ENCODE measurements at places on chromosomes 16 and 17.
A peak's percentile ranks its signal among the peaks of the same experiment; 100 is the strongest.

- no peak for DNase-seq
Observed at GRCh38 chr17:32878211-32878610, 1.3 kb upstream of the MYO1D start.

DNA sequence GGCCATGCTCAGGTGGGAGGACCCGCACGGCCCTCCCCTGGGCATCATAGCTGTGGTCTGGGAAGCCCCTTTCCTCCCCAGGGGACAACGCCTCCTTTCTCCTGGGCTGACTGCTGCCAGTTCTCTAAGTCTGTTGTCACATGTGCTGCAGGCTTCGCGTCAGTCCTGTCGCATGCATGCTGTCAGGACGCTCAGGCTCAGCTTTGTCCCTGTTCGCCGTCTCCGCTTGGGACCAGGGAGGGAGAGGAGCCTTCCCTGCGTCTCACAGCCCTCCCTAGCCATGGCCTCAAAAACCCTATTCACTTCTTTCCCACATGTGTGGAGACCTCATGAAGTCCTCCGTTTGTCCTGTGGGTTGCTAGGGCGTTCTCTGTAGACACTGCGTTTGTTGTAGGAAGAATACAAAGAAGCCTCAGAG lies 21.4 kb downstream of the LDHD start:
- no peak for DNase-seq

DNA sequence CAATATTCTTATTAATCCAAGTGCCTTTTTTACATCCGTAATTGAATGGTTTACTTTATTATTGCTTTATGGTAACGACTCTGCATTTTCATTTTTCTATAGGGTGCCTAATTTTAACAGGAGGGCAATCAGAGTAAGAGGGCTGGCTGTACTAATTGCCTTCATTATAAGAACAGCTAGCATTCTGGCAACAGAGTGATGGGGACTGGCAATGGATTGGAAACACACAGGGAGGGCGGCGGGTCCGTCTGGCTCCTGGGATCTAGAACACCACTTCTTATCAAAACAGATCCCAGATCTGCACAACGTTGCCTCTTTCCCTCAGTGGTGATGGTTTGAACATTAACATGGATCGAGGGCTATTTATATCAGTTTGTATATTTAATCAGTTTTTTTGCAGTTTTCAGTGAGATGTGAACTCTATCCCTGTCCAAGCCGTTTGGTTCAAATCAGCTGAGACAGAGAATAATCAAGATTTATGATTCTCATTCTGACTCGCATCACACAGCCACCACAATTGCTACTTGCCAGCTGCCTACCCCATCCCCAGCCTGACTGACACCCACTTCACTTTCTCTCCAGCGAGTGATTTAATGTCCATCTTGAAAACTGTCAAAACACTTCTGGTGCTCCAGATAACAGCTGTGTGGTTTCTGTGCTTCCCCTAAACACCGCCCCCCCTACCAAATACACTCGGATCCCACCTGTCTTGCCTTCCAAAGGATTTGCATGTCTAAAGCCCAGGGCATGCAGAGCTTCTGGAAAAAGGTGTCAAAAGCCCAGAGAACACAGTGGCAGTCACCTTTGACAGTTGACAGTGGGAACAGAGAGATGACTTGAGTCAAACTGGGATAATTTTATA lies 327.9 kb downstream of the HS3ST4 start:
- no peak for DNase-seq

GRCh38 chr17:1299552-1300370 lies 20.3 kb downstream of the TRARG1 start:
- DNase-seq = peak; percentile 28

GRCh38 chr17:39081851-39082250 lies 69.6 kb downstream of the PLXDC1 start:
- no peak for DNase-seq

- no peak for DNase-seq
Observed at GRCh38 chr16:49726155-49726554, 129.8 kb downstream of the ZNF423 start.

GRCh38 chr17:59004338-59005111 lies 102.2 kb downstream of the TRIM37 start:
- peak; percentile 67 for DNase-seq

DNA sequence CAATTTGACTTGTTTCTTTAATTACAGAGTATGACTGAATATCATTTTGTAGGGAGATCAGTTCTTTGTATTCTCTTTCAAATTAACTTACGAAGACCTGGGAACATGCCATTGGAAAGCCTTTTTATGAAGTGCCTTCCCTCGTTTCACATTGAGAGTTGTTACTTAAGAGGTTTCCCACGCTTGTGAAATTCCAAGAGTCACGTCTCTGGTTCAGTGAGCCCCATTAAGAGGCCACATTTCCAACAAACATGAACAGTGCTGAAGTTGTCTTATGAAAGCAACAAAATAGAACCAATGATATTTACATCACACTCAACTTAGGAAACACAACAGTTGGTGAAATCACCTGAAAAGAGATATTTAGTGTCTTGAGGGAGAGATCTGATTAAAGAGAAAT lies 334.1 kb downstream of the TOX3 start:
- no peak for DNase-seq

DNA sequence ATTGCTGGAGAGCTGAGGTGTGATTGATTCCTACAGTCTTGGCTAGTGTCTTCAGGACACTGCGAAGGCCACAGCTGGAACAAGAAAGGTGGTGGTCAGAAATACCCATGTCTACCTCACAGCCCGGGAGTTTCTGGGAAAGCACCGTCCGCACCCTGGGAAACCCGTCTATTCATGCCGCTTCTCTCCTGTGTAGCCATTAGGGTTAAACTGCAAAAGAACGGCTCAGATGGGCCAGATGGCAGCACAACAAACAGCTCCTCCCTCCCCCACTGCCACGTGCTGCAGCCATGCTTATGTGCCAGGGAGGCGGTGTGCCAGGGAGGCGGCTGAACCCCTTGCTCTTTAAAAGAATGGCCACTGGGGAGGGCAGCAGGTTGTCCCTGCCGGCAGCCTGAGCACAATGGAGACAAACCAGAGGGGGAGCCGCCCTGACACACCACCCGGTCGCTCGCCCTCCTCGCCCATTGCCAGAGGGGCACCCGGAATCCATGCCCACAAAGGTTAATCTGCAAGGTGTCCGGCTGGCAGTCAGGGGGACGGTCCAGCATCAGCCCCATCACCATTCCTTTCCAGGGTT lies 65.2 kb downstream of the CYTH1 start:
- DNase-seq = no peak

GRCh38 chr17:64084086-64084939 lies 45.6 kb downstream of the ERN1 start:
- peak; percentile 64 for DNase-seq

DNA sequence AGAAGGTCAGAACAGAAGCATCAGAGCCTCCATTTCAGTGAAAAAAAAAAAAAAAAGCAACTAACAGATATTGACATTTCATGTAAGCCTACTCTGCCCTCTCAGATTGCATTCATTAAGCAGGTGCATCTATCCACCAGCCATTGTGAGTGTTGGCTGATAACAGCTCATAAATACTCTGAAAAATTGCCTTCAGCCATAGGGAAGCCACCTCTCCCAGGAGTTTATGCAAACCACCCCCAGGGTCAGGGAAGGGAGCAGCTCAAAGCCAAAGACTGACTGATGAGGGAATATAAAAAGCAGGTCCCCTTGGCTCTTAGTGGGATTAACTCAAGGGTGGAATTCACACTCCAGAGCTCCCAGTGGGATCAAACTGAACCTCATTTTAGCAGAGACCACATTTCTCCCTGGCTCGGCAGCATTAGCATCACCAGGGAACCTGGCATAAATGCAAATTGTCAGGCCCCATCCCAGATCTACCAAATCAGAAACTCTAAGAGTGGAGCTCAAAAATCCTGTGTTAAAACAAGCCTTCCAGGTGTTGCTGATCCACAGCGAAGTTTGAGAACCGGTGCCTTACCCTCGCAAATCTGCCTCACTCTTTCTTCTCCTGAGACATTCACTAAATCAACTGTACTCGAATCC lies 14.2 kb downstream of the APOH start:
- DNase-seq = no peak

- DNase-seq = no peak
Observed at GRCh38 chr16:8948831-8949230, 14.9 kb downstream of the USP7 start.

DNA sequence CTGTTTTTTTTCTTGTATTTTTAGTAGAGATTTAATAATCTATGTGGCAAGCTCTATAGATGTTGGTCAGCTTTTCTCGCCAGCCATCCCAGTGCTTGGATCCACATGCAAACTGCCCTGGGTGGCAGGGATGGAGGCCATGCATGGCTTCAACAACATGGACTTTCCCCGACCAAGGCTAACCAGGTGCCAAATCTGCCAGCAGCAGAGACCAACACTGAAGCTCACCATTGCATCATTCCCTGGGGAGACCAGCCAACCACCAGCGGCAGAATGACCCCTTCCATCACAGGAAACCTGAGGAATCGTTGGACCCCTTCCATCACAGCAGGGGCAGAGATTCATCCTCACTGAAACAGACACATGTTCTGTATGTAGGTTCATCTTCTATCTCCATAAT lies 27.7 kb upstream of the ERCC4 start:
- DNase-seq = no peak

- no peak for DNase-seq
Observed at GRCh38 chr17:20010936-20011335, 1.8 kb downstream of the SPECC1 start.

DNA sequence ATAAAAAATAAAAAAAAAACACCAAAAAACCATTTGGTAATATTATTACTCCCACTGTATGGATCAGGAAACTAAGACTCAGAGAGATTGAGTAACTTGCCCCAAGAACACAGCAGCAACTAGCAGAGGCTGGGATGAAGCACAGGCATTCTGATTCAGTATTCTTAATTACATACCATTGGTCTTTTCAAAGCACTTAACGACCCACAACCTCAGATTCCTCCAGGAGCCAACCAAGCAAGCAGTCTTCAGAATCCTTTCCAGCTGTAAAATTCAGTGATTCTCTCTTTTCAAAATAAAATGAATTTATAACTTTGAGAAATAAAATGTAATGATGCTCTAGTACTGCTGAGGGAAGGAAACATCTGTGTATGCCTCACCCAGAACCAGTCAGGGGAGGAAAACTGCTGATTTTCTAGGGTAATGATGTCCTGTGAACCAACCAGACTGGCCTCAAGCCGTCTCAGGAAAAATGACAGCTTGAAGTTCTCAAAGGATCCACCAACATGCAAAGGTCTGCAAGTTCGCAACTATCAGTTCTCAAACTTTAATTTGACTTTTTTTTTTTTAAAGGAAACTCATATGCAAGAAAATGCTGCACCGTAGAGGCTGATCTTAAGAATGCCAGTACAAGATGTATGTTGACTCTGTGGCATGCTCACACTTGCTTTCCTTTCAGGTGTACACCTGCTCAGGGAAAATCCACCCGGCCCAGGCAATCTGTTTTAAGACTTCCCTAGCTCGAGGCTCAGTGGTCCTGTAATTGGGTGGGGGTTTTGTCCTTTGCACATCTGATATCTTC lies 9.0 kb downstream of the CUEDC1 start:
- DNase-seq = no peak

Measured in H9 (cell line).